Esophagus squamous epithelium (tissue), 5 donors: ENCODE measurements at places on chromosomes 12 and 14.

GRCh38 chr12:41903014-41903708, 241.5 kb downstream of the GXYLT1 start:
- no peak for DNase-seq

DNA sequence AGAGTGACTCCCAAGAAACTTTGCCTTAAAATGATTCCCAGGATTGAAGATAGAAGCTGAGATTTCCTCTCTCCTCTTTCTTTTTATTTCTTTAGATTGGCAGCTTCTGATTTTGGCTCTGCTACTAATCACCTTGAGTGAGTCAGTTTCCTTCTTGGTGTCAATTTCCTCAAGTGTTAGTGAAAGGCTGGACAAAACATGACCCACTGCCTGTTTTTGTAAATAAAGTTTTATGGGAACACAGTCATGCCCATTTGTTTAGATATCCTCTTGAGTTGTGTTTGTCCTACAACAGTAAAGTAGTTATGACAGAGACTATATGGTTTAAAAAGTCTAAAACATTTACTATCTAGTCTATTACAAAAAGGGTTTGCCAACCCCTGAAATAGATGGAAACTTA, 227.2 kb upstream of the TBX3 start:
- DNase-seq = no peak

DNA sequence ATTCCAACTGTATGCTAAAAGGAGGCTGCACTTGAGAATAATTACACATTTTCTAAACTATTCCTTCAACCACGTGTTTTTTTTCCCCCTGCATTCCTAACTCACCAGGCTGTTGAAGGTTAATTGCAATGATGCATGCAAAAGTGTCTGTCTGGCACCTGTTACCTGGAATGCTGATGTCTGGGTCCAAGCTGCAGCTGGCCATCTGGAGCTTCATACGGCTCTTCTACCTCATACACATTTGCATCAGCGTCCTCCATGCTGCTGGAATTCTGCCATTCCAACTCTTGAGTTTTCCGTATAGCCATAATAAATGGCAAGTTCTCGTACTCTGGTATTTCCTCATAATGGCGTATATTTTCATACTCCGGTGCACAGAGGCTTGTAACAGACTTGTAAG, 8.6 kb downstream of the FGD6 start:
- no peak for DNase-seq

DNA sequence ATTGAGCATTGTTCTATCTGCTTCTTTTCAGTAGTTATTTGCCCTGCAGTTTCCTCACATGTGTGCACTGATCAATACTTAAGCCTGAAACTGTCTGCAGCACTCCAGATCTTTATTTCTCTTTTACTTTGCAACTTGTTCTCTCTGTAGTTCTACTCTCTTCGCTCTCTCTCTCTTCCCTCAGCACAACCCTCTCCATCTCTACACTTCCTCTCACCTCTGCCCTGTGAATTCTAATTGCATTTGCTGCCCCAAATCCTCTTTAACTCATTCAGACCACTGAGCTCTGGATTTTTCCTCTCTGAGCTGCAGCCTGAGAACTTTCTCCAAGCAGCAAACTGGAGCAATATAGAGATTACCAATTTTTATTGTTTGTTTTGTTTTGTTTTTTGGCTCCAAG, 1035.5 kb downstream of the FSCB start:
- DNase-seq = no peak
